ENCODE measurements at places on chromosomes 5 and 9.

- no peak for DNase-seq
Observed at GRCh38 chr5:132832612-132833011, 2.2 kb upstream of the SHROOM1 start.

GRCh38 chr5:16559702-16560101 lies 57.1 kb downstream of the RETREG1 start:
- no peak for DNase-seq

- DNase-seq: no peak
Observed at GRCh38 chr9:137613259-137613658, 5.5 kb upstream of the EHMT1 start.

- DNase-seq: no peak
Observed at GRCh38 chr5:180974612-180975315, 13.9 kb upstream of the BTNL3 start.

DNA sequence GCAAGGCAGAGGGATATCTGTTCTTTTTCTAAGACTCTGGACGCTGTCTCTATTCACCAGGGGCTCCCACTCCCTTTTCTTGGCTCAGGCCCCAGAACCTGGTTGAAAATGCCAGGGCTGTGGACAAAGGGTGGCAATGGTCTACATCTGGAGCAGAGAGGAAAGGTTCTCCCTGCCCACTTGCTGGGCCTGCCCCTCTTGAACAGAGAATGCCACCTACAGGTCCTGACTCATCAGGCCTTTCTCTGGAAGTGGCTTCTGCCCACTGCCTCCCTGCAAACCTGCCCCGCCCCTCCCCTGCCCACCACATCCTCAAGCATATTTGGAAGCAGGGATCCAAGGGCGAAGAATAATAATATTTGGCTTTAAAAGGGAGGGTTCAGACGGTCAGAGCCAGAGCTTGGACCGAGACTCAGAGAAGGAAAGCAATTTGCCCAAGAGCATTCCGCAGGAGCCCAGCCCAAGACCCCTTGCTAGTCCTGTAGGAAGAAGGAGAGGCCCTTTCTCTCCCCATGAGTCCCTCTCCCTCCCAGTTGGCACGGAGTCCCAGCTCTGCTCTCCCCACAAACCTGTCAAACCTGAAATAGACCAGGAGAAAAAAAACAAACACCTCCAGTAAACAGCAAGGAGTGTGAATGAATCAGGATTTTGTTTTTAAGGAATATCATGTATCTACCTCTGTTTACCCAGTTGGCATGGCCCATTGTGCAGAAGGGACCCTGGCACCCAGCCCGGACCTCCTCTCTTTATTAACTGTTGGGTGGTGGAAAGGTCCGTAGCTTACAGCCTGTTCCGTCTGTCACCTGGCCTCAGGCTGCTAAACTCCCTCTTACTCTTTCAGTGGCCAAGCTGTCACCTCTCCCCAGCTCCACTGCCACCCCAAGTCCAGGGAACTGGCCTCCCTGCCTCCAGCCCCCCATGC lies 37.7 kb upstream of the STXBP1 start:
- DNase-seq: peak; percentile 36

GRCh38 chr5:167049771-167050567 lies 1241.5 kb upstream of the WWC1 start:
- no peak for DNase-seq

DNA sequence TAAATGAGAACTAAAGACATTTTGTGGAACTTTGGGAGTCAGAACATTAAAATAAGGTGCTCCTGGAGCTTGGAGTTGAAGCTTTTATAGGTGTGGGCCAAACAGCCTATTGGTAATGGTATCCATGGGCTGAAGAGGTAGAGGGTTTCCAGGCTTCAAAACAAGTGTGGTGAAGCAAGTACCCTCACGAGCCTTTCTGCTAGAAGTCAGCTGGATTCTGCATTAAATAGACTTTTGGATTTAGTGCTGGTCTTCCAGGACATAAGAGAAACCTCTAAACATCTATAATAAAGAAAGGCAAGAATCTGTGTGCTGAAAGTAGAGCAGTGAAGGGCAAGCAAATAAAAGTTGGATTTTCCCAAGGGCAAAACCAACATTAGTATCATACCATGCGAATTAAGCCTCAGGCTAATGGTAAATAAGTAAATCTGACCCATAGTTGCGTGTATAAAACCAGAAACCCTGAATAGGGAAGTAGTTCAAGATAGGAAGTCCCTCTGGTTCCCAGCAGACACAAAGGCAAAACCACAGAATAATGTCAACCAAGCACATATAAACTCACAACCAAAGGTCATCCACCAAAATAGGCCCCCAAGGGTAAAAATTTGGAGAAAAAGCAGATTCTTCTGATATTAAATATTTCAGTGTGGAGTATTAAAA lies 306.3 kb downstream of the TLE4 start:
- DNase-seq: no peak

GRCh38 chr5:139776861-139777260 lies 18.7 kb upstream of the PSD2 start:
- no peak for DNase-seq

- no peak for DNase-seq
Observed at GRCh38 chr5:24986326-24986725, 341.5 kb upstream of the CDH10 start.

DNA sequence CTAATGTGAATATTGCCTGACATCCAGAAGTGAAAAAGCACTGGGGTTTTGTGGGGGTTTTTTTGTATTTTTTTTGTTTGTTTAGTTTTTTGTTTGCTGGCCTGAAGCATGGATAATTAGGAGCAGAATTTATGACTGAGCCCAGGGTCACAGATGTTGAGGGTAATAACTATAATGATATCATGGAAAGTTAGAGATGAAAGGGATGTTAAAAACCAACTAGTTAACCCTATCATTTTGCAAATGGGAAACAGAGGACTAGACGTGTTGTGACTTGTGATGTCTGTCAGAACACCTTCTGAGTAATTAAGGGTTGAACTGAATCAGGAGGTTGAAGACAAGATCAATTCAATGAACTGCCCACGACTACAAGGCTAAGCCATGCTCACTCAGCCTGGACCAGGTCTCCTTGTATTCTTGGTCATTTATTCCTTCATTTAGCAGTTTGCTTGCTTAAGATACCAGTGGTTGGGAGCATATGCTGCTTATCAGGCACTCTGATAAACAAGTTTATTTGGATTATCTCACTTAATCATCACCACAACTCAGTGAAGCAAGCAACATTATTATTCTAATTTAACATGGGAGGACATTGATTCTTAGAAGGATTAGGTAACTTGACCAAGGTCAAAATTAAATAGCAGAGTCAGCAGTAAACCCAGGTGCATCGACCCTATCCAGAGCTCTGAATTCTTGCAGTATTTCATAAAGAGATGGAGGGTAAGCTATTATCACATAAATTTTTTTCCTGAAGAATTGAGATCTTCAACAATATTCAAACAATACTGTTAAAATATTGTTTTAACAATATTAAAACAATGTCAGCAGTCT lies 75.7 kb upstream of the PIK3R1 start:
- no peak for DNase-seq

DNA sequence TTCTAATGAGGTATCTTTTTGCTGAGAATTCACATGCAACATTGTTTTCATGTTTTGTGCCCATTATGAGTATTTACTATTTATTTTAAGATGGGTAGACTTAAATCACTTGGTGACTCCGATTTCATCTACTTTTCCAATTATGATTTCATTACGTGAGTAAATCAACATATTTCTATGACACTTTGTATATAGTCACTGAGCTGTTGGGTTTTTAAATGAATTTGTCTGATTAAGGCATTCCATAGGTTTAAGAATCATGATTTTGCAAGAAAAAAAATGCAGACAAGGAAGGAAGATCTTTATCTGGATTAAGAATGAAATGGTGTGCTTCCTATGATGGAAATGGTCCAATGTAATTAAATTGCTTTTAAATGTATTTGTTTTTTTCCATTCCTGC lies 661.9 kb downstream of the ANXA1 start:
- DNase-seq: no peak

- DNase-seq: no peak
Observed at GRCh38 chr5:88426441-88426840, 157.8 kb upstream of the TMEM161B start.

- no peak for DNase-seq
Observed at GRCh38 chr9:134575103-134575900, 66.3 kb upstream of the COL5A1 start.

DNA sequence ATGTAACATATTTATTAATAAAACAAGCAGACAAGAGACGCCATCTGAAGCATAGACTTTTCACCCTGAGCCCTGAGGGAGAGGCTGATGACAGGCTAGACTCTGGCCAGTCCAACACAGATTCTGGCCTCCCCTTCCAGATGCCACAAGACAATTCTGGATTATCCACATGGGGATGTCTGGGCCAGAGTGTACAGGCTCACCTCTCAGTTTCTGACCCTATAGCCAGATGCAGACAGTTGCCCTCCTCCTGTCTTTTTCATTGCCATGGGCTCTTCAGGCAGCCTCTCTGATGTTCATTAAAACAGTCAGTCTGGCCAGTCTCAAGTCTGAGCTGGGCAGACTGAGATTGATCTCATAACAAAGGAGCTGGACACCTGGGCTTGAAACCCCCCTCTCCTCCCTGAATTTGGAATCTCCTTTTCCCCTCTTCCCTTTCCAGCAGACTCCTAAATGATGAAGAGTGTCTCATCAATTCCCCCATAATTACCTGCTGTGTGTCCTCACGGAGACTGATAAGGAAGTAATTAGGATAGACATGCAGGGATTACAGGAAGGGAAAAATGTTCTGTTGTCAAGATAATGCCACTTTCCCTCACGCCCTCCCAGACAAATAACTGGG lies 89.6 kb downstream of the ASTN2 start:
- no peak for DNase-seq

- DNase-seq: no peak
Observed at GRCh38 chr5:157533011-157533481, 42.5 kb downstream of the ADAM19 start.

DNA sequence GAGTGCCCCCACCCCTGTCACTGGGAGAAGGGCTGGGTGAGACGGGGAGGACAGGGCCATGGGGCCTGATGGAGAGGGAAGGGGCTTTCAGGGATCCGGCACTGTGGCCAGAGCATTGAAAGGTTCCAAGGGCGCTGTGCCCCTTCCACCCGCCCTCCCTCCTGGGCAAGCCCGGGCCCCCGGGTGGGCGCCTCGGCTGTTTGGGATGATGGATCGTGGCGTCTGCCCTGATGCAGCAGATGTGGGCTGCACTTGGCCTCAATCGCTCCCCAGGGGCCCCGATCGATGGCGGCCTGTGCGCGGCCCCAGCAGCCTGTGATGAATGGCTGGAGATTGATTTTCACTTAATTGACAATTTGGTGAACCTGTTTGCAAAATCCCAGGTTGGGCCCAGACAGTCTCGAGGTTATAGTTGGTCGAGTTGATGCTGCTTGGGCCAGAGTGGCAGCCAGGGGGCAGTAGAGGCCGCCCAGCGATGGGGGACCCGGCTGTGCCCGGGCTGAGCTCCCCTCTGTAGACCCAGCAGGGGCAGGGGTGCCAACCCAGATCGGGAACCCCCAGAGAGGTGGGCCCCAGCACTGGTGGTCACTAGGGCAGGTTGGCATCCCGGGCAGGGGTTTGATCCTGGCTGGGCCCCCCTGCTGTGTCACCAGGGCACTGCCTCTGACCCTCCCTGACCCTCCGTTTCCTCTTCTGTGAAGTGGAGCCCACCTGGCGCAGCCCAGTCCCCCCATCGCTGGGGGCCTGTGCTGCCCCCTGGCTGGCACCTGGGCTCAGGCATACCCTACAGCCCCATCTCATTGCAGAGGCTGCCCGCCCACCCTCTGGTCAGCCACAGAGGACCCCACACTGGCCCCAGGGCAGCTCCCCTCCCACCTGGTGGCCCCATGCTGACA lies 34.7 kb downstream of the LHX3 start:
- peak; percentile 37 for DNase-seq

DNA sequence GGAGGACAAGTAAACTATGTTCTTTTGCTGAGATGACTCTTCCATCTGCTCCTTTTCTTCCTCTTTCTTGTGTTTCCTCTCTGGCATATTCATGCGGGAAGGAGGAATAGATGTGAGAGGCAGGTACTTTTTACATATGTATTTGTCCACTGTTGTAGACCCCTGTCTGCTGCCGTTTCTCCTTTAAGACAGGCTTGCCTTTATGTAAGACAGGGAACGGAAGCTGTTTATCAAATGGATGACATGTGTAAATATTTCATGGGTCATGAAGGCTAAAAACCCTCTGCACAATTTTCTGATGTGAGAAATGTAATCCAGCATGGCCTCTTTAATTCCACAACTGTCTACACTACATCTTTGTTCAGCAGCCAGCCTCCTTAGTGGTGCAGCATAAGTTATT lies 1525.5 kb upstream of the NUDT12 start:
- DNase-seq: no peak

- DNase-seq: no peak
Observed at GRCh38 chr9:74120470-74120869, 376.7 kb upstream of the RORB start.

DNA sequence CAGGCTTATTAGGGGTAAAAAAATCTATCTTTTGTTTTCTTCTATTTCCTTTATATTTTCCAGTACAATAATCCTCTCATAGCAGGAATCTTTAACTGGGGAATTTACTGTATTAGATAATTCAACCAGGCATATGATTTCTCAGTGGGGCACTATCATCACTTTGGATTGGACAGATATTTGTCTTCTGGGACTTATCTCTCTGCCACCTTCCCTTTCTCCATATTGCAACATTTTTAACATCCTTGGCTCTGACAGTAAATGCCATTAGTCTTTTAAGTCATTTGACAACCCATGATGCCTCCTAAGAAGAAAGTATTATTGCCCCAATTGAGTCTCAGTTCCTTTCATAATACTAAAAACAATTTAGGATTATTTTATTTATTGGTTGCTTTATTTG lies 304.1 kb downstream of the FGF10 start:
- no peak for DNase-seq

DNA sequence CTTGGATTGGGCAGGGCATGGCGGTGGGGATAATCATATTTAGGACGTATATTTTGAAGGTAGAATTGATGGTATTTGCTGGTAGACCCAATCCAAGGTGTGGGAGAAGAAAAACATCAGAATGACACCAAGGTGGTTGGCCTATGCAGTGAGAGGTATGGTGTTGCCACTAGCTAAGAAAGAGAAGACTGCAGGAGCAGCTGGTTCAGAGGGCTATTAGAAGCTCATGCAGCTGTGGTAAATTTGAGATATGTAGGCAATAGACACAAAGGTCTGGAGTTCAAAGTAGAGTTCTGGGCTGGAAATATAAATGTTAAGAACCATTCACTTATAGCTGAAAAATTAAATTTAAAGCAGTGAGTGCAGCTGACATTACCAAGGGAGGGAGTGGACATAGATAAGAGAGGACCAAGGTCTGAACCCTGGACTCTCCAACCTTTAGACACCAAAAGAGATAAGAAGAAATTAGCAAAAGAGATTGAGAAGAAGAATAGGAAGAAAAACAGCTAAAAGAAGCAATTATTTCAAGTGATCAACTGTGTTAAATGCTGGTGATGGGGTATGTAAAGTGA lies 74.7 kb upstream of the FAM169A start:
- no peak for DNase-seq

All from CD4-positive, alpha-beta T cell treated with Interleukin-15 for 1 hour (primary cell).